ENCODE measurements at places on chromosomes 2 and 18. TPM values are rescaled to one million over a fixed set of nuclear protein-coding genes. Genes with fewer than 3 reads are reported as not detected.

DNA sequence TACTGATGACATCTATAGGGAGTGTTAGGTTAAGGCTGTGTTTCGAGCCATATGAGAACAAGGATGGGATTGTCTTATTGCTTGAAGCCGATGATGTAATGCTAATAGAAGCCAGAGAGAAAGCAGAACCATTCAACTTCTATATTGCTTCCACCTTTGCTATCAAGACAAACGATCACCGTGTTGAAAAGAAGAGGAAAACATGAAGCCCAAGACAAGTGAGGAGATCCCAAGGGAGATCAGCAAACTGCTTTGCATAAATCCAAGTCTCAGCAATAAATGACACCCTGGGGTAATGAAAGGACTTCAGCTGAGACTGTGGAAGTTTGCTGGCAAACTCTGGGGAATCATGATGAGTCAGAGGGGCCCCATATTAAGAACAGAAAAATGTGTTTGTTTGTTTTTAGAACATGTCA, 206.2 kb downstream of the NCKAP5 start:
- H3K27ac ChIP-seq = no peak overlapping the region
- H3K36me3 ChIP-seq = no peaks in the 10 kb centered on the region
- DNase-seq = no peak

VWA3B gene
- total RNA-seq = not detected

- peak overlapping the region; percentile 72 for H3K27ac ChIP-seq
- H3K4me3 ChIP-seq = no peak overlapping the region
- DNase-seq = no peak
- H3K36me3 ChIP-seq = no peaks in the 10 kb centered on the region
- peaks cover 74% of the 10 kb centered on the region for H3K4me1 ChIP-seq
- H3K27me3 ChIP-seq = no peaks in the 10 kb centered on the region
These were observed 32.1 kb downstream of the ASAP2 start for GRCh38 chr2:9238591-9239326.

- no peak overlapping the region for H3K27ac ChIP-seq
- no peaks in the 10 kb centered on the region for H3K4me1 ChIP-seq
- no peak overlapping the region for H3K4me3 ChIP-seq
- no peaks in the 10 kb centered on the region for H3K27me3 ChIP-seq
- H3K36me3 ChIP-seq = no peaks in the 10 kb centered on the region
- no peak for DNase-seq
These were observed 733.6 kb downstream of the GALR1 start for GRCh38 chr18:77983270-77983669.

GRCh38 chr2:23350041-23350791, 34.8 kb upstream of the KLHL29 start:
- H3K4me1 ChIP-seq = peaks cover 15% of the 10 kb centered on the region
- DNase-seq = no peak
- H3K36me3 ChIP-seq = no peaks in the 10 kb centered on the region
- H3K4me3 ChIP-seq = no peak overlapping the region
- H3K27me3 ChIP-seq = no peaks in the 10 kb centered on the region
- H3K27ac ChIP-seq = no peak overlapping the region

- no peaks in the 10 kb centered on the region for H3K4me1 ChIP-seq
- DNase-seq = no peak
- no peak overlapping the region for H3K27ac ChIP-seq
- H3K27me3 ChIP-seq = no peaks in the 10 kb centered on the region
- H3K36me3 ChIP-seq = no peaks in the 10 kb centered on the region
- H3K4me3 ChIP-seq = no peak overlapping the region
These were observed 175.9 kb downstream of the SLC4A3 start for GRCh38 chr2:219803294-219803693.

DNA sequence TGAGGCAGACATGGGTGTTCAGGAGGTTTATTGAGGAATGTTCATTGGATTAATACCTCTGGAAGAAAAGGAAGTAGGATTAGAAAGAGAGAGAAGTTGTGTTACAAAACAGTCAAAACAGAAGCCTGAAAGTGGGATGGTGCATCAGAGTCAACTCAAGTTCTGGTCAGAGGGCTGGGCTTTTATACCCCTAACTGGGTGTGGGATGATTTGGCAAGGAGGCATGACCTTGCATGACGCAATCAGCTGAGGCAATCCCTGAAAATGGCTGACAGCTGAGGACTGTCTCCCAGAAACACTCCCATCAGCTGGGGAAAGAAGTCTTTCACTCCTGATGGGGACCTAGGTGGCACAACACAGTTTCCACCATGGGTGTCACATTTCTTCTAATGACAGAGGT, 818.2 kb downstream of the SATB2 start:
- H3K4me3 ChIP-seq = no peak overlapping the region
- DNase-seq = no peak
- H3K27me3 ChIP-seq = no peaks in the 10 kb centered on the region
- H3K4me1 ChIP-seq = no peaks in the 10 kb centered on the region

DNA sequence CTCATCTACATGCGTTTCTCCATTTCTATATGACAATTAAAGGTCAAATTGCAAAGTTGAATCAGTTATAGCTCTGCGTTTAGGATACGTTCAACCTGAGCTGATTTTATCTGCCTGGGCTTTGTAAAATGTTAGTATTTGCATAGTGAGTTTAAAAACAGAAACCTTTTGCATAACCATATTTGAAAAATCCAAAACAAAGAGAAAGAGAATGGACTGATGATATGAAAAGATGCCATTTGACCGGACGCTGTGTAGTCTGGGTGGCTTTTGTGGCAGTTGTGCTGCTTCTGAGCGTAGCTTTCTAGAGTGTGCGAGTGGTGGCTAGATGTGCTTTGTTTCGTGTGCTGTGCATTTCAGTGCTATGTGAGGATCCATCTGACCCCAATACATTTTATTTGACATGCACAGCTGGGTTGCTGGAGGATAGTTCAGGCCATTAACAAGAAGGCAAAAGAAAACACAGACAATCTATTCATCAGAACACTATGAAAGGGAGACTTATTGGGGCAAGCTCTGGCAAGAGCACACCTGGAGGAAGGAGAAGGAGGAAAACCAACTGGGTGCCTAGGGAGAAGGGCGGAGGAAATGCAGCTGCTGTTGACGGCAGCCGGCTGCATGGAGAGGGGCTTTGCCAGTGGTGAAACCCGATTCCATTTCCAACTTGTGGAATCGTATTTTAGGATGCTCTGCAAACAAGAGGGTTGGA, 126.8 kb downstream of the ACOXL start:
- DNase-seq = no peak
- no peaks in the 10 kb centered on the region for H3K4me1 ChIP-seq
- H3K27me3 ChIP-seq = no peaks in the 10 kb centered on the region
- no peaks in the 10 kb centered on the region for H3K36me3 ChIP-seq
- H3K27ac ChIP-seq = no peak overlapping the region

GRCh38 chr2:72138011-72138881, 9.4 kb downstream of the CYP26B1 start:
- peaks cover 24% of the 10 kb centered on the region for H3K4me1 ChIP-seq
- DNase-seq = no peak
- H3K36me3 ChIP-seq = no peaks in the 10 kb centered on the region
- no peak overlapping the region for H3K4me3 ChIP-seq
- no peak overlapping the region for H3K27ac ChIP-seq

GRCh38 chr2:212995920-212996319, 155.5 kb downstream of the IKZF2 start:
- no peak overlapping the region for H3K4me3 ChIP-seq
- no peak overlapping the region for H3K27ac ChIP-seq
- no peaks in the 10 kb centered on the region for H3K27me3 ChIP-seq

DNA sequence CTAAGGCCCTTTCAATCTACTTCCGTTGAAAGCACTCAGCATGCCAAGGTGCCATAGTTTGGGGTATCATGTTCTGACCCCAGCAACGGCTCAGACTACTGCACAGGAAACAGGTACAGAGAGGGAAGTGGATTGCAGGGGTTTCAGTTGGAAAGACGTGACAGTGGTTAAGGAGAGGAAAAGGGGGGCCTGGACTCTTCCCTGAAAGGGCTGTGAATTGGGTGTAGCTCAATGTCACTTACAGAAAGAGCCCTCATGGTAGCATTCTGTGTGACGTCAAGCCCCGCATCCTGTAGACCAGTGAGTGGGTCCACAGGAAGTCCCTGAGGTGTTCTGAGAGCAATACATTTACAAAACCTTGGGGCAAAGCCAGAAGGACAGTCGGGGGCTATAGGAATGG, 121.5 kb upstream of the GYPC start:
- no peaks in the 10 kb centered on the region for H3K27me3 ChIP-seq
- peak overlapping the region; percentile 22 for H3K27ac ChIP-seq
- no peaks in the 10 kb centered on the region for H3K36me3 ChIP-seq

Data from esophagus muscularis mucosa (tissue), 4 donors.